Fibroblast of skin of left quadriceps (primary cell): ENCODE measurements at places on chromosomes 1 and 21.

DNA sequence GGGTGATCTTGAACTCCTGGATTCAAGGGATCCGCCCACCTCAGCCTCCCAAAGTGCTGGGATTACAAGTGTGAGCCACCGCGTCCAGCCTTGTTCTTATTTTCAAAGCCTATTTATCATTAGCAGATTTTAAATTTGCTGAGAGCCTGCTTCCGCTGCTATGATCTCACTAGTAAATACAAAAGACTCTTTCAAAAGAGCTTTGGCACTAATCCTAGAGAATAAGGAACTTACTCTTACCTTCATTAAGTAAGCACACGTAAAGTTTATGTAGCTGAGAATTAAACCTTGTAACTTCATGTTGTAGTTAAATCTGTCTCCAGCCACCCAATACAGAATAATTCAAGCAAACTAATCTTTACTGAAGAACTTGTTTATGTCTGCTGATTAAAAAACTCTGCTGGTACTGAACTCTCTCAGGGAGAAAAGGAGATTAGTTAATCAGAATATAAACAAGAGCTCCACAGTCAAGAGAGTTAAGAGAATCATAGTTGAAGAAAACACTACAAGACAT, 72.3 kb downstream of the RUSC1 start:
- no peak for DNase-seq

DNA sequence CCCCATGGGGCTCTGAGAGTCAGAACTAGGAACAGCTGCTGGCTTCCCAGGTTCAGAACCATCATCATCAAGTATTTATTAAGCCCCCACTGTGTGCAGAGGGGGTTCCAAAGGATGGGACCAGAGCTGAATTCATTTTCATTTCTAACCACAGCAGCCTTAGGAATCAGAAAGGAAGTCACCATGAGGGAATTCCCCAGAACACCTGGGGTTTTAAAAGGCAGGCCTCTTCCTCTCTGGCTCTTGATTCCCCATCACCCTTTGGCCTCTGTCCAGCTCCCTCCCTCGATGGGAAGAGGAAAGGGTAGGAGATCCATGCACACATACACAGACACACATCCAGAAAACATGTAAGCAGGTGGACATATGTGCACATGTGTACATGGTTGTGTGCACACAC, 1.3 kb upstream of the KCNN3 start:
- no peak for DNase-seq

GRCh38 chr21:45100866-45101265, 26.5 kb downstream of the ADARB1 start:
- no peak for DNase-seq

- DNase-seq, result no peak
These were observed 70.4 kb downstream of the AJAP1 start for GRCh38 chr1:4724695-4725250.

GRCh38 chr1:13722808-13723360, 22.9 kb downstream of the PRDM2 start:
- no peak for DNase-seq

- no peak for DNase-seq
These were observed 96.7 kb downstream of the GABPA start for GRCh38 chr21:25831300-25831960.

DNA sequence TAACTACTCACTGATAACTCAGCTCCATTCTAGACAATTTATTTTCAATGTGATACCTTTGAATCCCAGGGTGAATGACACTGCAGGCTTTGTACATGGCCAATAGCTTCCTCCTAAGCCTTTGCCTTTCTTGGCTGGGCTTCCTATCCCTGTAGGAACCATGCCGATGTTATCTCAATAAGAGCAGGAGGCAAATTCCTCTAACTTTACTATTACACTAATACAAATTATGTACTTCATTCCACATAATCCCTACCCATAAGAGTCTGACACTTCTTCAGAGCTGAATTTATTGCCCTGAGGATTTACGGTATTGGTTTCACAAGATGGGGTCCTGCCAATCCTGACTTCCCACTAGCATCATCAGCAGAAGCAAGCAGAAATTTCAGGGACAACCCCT, 14.0 kb downstream of the TGFBR3 start:
- DNase-seq, result no peak
